ENCODE measurements at places on chromosomes 13 and 19.

- DNase-seq = no peak
Observed at GRCh38 chr19:46931202-46931601, 70.4 kb downstream of the ARHGAP35 start.

- DNase-seq = no peak
Observed at GRCh38 chr13:33401238-33401637, 115.7 kb upstream of the STARD13 start.

DNA sequence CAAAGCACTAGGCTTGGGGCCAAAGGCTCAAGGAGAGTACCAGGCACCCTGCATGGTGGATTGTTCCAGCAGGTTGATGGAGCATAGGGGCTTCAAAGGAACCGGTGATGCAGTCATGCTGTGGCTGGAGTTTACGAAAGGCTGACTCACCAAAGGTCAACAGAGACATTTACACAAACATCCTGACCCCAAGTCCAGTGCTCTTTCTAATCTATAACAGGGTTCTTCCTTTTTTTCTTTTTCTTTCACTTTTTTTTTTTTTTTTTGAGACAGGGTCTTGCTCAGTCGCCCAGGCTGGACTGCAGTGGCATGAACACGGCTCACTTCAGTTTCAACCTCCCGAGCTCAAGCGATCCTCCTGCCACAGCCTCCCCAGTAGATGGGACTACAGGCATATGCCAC lies 35.6 kb upstream of the TPTE2 start:
- DNase-seq = no peak

DNA sequence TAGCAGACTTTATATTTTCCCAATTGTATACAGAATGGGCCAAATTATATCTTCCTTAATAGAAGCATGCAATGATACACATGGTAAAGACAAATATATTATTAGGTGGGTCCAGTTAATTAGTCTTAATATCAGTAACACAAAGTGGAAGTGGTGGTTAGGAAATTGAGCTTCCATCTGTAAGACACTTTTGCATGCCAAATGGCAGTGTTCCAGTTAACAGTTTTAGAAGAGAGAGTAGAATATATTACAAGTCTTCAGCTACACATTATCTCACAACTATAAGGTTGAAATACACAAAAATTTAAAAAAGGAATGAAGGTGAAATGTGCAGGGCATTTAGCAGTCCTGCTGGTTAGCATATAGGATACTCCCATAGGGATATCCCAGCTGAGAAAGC lies 536.5 kb downstream of the PCDH9 start:
- no peak for DNase-seq

DNA sequence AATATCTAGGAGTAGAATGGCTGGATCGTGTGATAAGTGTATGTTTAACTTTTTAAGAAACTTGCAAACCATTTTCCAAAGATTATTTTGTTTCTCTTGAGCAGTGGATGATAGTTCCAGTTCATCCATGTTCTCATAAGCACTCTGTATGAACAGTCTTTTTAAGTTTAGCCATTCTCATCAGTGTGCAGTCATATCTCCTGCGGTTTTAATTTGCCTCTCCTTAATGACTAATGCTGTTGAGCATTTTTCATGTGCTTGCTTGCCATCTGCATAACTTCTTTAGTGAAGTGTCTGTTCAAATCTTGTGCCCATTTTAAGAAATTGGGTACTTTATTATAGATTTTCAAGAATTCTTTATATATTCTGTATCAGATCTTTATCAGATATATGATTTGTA lies 58.6 kb downstream of the WASF3 start:
- DNase-seq = no peak

GRCh38 chr19:58084596-58085347 lies 13.3 kb downstream of the ZSCAN18 start:
- no peak for DNase-seq

DNA sequence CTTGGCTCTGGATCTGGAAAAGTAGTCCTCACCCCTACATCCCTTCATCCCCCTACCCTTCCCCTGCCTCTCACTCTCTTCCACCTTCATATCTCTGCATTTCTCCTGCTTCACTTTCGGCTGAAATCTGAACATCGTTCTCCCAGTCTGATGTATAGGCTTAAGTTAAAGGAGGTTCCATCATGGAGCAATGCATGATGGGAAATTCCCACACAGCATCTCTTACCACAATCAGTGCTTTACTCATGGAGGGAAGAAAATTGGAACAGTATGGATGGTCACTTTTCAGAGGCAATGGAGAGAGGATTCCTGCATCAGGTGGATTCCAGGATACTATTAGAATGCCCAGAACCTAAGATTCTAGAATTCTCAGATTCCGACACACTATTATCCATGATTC lies 6.1 kb upstream of the KLK8 start:
- DNase-seq = no peak

DNA sequence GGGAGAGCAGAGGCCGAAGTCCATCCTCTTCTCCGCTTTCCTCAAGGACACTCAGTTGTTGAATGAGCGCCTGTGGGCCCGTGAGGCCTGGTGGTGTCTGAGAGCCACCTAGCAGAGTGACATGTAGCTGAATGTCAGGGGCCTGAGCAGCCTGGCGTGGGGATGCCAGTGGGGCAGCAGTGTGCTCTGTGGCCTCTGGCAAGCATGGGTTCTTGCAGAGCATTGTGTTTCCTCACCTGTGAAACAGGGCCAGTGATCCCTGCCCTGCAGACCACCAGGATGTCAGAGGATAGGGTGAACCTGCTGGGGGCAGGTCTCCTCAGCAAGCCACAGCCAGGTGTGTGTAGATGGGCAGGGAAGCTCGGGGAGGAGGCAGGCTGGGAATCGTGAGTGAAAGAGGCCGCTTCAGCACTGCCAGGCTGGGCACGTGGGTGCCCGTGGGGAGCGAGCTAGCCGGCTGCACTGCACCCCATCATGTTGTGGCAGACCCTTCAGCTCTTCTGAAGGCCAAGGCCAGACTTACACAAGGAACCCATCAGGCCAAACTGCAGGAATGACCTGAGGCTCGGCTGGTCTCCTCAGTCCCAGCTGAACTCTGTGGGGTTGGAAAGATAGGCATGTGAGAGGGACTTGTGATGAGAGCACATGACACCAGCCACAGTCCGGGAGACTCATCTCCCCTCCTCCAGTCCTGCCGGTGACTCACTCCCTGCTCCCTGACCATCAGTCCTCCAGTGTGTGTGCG lies 5.0 kb downstream of the PPP1R37 start:
- DNase-seq = no peak

GRCh38 chr13:59409211-59409610 lies 754.5 kb downstream of the DIAPH3 start:
- no peak for DNase-seq

DNA sequence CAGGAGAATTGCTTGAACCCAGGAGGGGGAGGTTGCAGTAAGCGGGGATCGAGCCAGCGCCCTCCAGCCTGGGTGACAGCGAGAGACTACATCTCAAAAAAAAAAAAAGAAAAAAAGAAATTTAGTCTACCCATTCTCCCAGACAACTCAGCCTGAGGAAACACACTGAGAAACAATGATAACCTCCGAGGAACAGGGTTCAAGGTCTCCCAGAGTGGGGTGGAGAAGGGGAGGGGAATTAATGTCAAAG lies 1.4 kb upstream of the VASP start:
- no peak for DNase-seq

GRCh38 chr19:53965091-53965490 lies 2.4 kb downstream of the CACNG8 start:
- DNase-seq = no peak

GRCh38 chr13:29550430-29550988 lies 45.0 kb downstream of the SLC7A1 start:
- DNase-seq = no peak

DNA sequence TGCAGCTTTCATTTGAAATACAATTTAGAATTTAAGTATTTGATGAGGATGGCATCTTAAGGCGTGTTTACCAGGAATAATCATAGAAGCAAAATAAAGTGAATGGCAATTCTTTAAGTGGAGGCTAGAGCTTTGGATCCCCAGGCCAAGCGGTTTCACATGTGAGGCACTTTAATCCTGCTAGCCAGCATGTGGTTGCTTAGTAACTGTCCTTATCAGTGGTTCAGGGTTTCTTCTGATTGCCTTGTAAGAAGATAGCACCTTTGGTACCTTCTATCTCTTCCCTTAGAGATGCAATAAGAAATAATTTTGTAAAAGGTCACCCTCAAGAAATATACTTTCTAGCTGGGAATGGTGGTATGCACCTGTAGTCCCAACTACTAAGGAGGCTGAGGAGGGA lies 38.9 kb upstream of the SERP2 start:
- DNase-seq = no peak

Measured in activated CD8-positive, alpha-beta memory T cell treated with anti-CD3 and anti-CD28 coated beads for 4 hours (primary cell).